Activated CD8-positive, alpha-beta T cell treated with anti-CD3 and anti-CD28 coated beads for 36 hours (primary cell): ENCODE measurements at places on chromosomes 11 and 22.
A peak's percentile ranks its signal among the peaks of the same experiment; 100 is the strongest.

- DNase-seq, result no peak
Measured at GRCh38 chr11:4991060-4991459, 3.6 kb upstream of the OR51L1 start.

DNA sequence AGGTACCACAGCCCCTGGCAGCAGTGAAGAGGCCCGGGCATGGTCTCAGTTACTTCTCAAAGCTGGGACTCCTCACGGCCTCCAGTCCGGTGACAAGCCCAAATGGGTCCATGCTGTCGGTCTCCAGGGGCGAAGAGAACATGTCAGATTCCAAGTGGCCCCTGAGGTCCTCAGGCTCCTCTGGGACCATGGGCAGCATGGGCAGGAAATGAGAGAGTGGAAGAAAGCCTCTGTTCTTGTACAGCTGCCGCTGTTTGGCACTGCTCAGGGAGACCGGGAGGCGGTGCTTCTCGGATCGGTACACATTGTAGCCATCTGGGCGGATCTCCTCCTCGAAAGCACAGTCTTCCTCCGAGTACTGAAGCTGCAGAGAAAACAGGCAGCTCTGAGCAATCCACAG, 4.6 kb downstream of the FGF19 start:
- DNase-seq, result no peak

DNA sequence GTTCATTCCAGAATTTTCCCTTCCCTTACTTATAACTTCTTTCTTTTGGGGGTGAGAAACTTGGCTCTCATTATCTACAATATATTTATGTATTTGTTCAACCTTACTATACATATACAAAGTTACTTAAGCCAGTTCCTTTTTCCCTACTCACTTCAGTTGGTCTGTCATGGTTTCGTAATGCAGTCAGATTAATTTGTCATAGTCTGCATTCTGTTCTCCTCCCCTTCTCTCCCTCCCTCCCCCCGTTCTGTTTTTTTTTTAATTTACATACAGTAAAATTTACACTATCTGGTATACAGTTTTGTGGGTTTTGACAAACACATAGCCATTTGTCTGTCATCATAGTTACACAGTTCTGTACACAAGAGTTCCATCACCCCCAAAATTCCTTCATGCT, 71.8 kb upstream of the ADORA2A start:
- no peak for DNase-seq

DNA sequence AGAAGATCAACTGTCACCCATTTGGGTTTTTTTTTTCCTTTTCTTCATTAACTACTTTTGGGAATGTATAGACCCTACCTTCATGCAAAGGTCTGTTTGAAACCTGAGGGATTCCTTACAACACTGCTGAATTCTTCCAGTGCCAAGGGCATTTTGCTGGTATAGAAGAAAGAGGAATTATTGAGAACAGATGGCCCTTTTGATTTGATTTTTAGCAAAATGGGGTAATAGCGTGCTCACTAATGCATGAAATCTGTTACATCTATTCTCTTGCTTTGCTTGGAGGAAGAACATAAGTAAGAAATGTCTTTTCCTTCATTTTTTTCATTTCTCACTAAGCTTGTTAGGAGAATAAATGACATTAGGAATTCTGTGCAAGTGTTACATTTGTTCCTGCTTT, 501.9 kb downstream of the TMEM135 start:
- DNase-seq, result no peak

DNA sequence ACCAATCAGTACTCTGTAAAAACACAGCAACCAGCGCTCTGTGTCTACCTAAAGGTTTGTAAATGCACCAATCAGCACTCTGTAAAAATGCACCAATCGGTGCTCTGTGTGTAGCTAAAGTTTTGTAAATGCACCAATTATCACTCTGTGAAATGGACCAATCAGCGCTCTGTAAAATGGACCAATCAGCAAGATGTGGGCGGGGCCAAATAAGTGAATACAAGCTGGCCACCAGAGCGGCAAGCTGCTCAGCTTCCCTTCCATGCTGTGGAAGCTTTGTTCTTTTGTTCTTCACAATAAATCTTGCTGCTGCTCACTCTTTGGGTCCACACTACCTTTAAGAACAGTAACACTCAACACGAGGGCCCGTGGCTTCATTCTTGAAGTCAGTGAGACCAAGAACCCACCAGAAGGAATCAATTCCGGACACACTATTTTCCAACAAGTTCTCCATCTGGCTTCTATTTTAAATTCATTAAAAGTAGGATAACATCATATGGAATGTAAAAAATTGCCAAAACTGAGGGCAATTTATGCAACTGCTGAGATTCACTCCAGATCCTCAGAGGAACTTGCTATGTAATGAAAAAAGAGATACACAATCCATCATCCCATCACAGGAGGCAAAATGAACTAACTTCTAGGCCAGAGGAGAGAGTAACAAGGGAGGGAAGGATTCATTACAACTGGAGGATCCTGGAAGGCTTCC, 3.1 kb upstream of the PANX1 start:
- DNase-seq, result peak; percentile 51

GRCh38 chr22:38205261-38206128, 3.7 kb downstream of the MAFF start:
- DNase-seq, result no peak

GRCh38 chr11:79244241-79244772, 196.5 kb downstream of the TENM4 start:
- DNase-seq, result no peak

DNA sequence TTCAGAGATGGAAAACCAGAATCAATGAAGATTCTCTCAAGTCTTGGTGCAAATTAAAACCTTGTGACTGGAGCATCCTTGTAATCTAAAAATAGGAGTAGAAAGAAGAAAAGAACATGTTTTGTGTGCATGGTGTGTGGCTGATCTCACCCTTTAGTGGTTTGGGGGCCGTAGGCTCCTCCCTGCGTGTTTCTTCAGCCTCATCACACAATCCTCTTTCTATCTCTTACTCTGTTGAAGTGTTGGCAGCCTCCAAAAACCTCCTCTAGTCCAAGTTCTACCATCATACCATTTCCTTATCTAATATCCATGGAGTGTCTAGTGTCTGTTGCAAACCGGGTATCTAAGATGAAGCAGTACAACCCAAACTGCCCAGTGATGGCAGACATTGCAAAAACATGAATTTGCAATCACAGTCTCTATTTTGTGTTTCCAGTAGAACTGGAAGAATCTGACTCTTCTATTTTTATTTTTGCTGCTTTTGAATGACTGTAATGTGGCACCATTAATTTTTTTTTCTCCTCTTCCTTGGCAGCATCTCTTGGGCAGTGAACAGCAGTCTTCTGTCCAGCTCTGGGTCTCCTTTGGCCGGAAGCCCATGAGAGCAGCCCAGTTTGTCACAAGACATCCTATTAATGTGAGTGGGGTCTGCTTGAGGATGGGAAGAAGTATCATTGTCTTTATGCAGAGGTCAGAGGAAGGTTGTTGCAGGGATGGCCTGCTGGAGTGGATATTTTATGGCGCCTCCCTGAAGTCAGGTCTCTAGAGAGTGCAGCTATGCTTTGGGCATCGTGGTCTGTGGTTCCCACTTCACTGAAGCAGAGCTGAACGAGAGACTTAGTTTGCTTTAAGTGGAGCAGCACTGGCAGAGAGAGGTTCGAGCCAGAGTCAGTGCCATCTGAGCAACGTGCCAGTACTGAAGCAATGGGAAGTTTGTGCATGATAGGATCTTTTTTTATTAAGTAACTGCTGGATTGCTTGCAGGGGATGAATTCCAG, 60.0 kb upstream of the SORL1-AS1 start:
- DNase-seq, result no peak

GRCh38 chr11:68357568-68357967, 45.2 kb downstream of the LRP5 start:
- no peak for DNase-seq

DNA sequence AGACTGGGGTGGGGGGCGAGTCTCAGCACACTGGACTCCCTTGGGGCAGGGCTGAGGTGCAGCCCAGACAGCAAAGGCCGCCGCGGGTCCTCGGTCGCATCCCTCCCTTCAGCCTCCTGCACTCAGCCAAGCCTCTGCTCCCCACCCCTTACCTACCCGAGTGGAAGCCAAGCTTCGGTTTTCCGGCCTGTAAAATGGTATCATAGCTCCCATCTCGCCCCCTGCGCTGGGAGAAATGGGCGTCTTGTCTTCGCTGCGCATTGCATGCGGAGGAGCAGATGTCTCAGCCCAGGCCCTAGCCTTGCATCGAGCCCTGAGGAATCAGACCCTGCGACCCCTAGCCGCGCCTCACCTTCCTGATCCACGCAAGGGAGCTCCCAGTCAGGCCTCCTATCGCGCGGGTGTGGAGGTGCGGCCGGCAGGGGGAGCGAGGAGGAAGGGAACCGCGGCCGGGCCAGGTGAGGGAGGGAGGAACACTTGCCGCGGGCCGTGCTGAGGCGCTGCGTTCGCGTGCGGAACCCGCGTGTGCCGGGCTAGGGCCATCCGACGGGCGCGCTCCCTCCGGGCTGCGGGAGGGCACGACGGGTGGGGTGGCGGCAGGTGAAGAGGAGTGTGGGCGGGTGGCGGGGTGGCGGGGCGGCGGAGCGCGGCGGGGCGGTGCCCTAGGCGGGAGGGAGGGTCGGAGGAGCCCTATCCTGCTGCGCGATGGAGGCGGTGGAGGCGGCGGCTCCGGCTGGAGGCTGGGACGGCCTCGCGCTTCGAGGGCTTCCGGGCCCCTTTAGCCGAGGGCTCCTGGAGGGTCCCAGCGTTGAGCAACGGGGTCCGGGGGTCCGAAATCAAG, 4.1 kb upstream of the TBX1 start:
- DNase-seq, result peak; percentile 71

GRCh38 chr11:29231586-29231985, 785.2 kb downstream of the KCNA4 start:
- no peak for DNase-seq

GRCh38 chr11:60193687-60194433, 11.0 kb upstream of the MS4A6A start:
- peak; percentile 85 for DNase-seq

DNA sequence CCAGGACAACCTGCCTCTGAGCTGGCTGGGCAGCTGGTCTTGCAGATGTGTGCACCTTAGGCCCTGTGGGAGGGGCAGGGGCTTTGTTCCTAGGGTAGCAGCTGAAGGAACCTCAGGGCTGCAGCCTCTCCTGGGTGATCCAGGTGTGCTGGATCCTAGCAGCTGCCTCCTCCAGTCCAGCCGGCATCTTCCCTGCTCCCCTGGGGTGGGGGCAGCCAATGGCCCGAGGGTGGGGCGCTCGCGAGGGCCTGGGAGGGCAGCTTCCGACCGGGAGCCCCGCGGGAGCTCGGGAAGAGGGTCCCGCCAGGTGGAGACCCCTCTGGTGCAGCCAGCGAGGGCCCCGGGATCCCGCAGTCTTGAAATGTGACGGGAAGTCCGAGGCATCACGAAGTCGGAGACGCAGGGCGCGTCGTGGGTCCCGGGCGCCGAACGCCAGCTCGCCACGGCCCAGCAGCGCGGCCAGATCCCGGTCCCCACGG, 1.7 kb downstream of the IFITM1 start:
- DNase-seq, result peak; percentile 11

DNA sequence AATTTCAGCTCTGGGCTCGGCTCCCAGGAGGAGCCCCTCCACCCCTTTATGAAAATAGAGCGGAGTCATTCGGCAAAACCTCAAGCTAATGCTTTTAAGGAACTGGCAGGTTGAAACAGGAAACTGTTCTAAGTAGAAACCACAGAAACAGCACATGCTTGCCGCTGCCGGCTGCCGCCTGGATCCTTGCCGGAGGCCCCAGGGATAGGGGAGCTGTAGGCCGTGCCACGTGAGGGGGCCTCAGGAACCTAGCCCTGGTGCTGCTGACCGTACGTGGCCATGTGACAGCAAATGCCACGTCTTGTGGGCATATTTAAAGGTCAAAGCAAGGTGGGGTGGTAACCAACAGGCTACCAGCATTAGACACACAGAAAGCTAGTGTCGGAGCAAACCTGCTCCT, 77.9 kb upstream of the TIMP3 start:
- peak; percentile 76 for DNase-seq

GRCh38 chr11:63240098-63240497, 3.3 kb downstream of the SLC22A25 start:
- no peak for DNase-seq

- no peak for DNase-seq
Measured at GRCh38 chr11:124079631-124080326, 35.5 kb upstream of the VWA5A start.

DNA sequence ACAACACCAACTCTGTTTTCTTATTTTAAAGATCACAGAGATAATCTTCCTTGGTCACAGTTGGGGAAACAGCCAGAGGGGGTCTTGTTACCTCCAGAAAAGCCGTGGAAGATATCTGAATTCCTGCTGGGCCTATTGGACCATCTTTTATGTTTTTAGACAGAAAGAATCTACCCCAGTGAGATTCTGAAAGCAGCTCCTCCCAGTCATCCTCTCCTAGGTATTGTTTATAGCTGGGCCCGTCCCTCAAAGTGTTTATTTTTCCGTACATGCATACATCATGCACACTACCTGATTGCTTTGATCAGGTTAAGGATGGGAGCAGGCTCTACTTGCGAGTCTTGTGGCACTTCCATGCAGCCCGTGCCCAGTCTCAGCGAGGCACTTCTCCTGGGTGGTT, 742.4 kb downstream of the NTM start:
- no peak for DNase-seq

- DNase-seq, result no peak
Measured at GRCh38 chr11:3232956-3233355, 739 bp upstream of the MRGPRE start.

- DNase-seq, result no peak
Measured at GRCh38 chr11:27526535-27526934, 20.0 kb upstream of the LIN7C start.

DNA sequence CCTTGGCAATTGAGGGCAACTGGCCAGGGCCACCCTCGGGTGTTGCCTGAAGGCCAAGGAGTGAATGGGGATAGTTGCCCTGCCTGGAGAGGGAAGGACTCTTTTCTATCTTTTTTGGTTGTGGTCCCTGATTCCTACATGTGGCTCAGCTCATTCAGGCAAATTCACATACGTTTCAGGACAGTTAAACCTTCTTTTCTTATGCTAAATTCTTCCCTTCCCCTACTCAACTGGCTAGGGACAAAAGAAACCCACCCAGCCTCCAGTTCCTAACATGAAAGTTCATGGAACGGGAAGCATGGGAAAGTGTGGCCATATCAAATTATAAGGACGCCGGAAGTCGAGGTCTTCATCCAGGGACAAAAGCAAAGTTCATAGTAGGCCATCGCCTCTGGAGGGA, 26.3 kb upstream of the APLNR start:
- DNase-seq, result no peak

DNA sequence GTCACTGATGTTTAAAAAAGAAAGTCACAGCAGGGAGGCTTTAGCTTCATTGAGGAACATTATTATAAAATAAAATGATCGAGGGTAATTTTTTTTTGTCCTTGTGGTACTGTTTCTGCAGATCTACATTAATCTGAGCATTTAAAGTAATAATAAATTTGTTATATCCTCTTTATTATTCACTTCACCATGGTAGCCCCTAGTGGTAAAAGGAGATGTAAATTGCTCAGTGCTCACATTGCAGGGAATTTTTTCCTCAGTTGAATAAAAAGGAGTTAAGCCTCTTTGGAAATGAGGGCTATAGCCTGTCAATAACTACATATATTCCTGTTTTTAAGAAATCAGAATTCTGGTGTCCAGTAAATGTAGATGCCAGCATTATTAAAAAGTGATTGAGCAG, 99.7 kb upstream of the VPREB1 start:
- no peak for DNase-seq

GRCh38 chr22:18966748-18967147, 30.7 kb upstream of the PRODH start:
- no peak for DNase-seq

- DNase-seq, result no peak
Measured at GRCh38 chr11:87447606-87448005, 409.9 kb downstream of the TMEM135 start.
